A549 treated with AZD2906 at 1 μM for 4 hours (cell line): ENCODE measurements at places on chromosomes 12 and 14. TPM values are rescaled to one million over a fixed set of nuclear protein-coding genes. Genes with fewer than 3 reads are reported as not detected.

The CCDC91 gene
- 18.9 to 24.8 TPM (median 19.2 TPM) in 5 replicates for total RNA-seq

The ANKS1B gene
- total RNA-seq = 0.41 to 0.71 TPM (median 0.51 TPM) in 5 replicates

The PDZRN4 gene
- 0.02 to 0.03 TPM (median 0.03 TPM) in 3 of 5 replicates, not detected in the others for total RNA-seq

The DAO gene
- not detected in 5 replicates for total RNA-seq

The PTPRB gene
- total RNA-seq = 0.45 to 0.78 TPM (median 0.65 TPM) in 5 replicates

The CLEC1B gene
- not detected in 5 replicates for total RNA-seq

The GLIPR1L1 gene
- not detected in 5 replicates for total RNA-seq

The RFLNA gene
- 0.09 to 0.16 TPM (median 0.13 TPM) in 4 of 5 replicates, not detected in the other for total RNA-seq

The BCL11B gene
- 0.23 to 0.34 TPM (median 0.26 TPM) in 5 replicates for total RNA-seq

The MAP1LC3B2 gene
- total RNA-seq = 1.2 to 1.6 TPM (median 1.3 TPM) in 5 replicates

The OVCH1 gene
- total RNA-seq = not detected in 5 replicates

The SPIC gene
- total RNA-seq = not detected in 5 replicates

The TMEM233 gene
- 0.02 to 0.15 TPM (median 0.07 TPM) in 4 of 5 replicates, not detected in the other for total RNA-seq

The PTPN6 gene
- total RNA-seq = 9.1 to 13.5 TPM (median 10.5 TPM) in 5 replicates
